ENCODE measurements at places on chromosomes 3 and 15. TPM values are rescaled to one million over a fixed set of nuclear protein-coding genes. Genes with fewer than 3 reads are reported as not detected.

Gene PEX5L
- total RNA-seq: 0.07 TPM

DNA sequence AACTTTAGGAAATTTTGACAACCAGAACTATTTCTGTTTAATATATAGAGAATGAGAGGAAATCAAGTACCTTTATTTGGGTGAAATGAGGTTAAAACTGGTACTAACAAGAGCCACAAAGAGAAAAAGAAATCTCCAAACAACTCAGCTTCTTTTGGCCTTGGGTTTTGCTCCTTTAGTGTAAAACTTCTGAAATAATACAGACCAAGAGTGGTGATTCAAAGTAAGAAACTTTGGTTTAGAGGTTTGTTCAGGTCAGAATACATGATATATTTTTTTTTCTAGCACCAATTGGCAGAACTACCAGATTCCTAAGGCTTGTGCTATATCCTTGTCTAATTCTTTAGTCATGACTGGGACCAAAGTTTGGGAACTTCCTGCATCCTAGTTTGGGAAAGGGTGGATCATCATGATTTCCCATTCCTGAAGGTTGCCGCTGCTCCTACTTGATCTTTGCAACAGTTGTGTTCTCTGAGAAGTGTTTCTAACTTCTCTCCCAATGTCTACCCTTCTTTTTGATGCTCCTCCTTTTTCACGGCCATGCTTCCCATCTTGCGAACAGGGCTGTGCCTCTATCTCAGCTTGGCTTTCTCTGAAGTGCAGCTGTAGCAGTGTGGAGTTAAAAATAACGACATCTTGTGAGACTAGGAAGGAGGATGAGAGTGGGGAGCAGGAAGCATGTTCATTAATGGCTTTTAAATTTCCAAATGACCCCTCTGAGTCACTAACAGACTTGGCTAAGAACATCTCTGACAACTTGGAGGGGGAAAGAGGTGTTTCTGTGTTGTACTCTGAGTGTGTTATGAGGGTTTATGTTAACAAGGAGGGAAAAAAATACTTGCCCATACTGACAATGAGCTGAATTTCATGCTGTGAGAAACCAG lies 87.7 kb downstream of the KCNAB1 start:
- no peak for DNase-seq

GRCh38 chr3:67529915-67530314 lies 124.5 kb downstream of the SUCLG2 start:
- DNase-seq: no peak

Gene ISG20
- total RNA-seq: 36.0 TPM
